ENCODE measurements at places on chromosomes 16 and 17. TPM values are rescaled to one million over a fixed set of nuclear protein-coding genes. Genes with fewer than 3 reads are reported as not detected.
A peak's percentile ranks its signal among the peaks of the same experiment; 100 is the strongest.

The C16orf92 gene
- total RNA-seq = not detected

The TEDC2 gene
- total RNA-seq = 5.7 TPM

The MC1R gene
- 3.1 TPM for total RNA-seq

The MLLT6 gene
- 42.7 TPM for total RNA-seq

GRCh38 chr17:50266384-50267073 is 7.7 kb upstream of the TMEM92 start:
- DNase-seq = peak; percentile 66

GRCh38 chr17:4073983-4074830 is 68.6 kb downstream of the ZZEF1 start:
- peak; percentile 78 for DNase-seq

GRCh38 chr17:78082988-78083387 is 45.6 kb downstream of the TMC6 start:
- no peak for DNase-seq

DNA sequence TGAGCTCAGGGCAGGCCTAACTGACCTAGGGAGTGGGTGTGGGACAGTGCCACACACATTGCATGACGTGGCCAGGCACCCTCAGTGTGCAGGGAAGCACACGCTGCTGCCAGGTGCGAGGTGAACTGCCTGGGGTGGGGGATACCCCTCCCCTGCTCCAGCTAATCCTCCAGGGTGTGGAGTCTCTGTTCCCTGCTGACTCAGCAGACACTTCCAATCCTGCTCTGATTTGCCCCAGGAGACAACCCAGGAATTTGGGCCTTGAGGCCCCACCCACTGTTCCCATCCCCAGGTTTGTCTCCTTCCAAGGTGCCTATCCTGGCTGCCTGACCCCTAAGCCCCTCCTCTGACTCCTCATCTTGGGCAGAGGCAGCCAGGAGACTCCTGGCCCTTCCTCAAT is 10.7 kb downstream of the DLX3 start:
- no peak for DNase-seq

GRCh38 chr17:21029036-21029435 is 13.8 kb downstream of the USP22 start:
- no peak for DNase-seq

DNA sequence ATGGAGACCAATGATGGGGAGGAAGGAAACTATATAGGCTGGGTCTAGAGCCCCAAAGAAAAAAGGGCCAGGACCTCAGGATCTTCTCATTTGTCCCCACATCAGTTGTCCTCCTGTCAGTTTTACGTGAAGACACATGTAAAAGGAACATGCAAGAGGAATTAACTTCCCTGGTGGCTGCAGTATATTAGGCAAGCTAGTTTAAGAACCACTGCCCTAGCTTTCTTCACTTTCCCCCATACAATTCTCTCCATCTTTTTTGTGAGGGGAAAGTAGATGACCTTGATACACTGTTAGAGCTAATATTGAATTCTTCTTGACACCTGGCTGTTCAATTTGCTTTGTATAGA is 2.3 kb downstream of the MAP3K3 start:
- DNase-seq = no peak

GRCh38 chr17:2780256-2780655 is 16.0 kb upstream of the RAP1GAP2 start:
- no peak for DNase-seq

DNA sequence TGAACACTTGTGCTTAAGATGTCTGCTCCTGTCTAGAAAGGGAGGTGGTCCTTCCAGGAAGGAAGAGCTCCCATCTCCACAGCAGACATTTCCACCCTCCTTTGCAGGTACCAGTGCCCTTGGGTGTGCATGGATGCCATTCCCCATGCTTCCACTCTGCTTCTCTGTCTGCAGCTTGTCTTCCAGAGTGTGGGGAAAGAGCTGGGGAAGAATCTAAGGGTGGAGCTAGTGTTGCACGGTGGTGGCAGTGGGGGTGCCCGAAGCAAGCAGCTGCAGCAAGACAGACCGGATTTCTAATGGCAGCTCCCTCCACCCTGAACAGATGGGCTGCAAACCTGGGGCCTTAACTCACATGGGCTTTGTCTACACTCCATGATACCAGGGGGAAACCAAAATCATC is 22.6 kb upstream of the HOXB13 start:
- peak; percentile 60 for DNase-seq

- DNase-seq = peak; percentile 61
Measured at GRCh38 chr16:70692130-70692872, 6.4 kb upstream of the MTSS2 start.

GRCh38 chr17:28398280-28398981 is 7.6 kb downstream of the SLC46A1 start:
- DNase-seq = peak; percentile 42

DNA sequence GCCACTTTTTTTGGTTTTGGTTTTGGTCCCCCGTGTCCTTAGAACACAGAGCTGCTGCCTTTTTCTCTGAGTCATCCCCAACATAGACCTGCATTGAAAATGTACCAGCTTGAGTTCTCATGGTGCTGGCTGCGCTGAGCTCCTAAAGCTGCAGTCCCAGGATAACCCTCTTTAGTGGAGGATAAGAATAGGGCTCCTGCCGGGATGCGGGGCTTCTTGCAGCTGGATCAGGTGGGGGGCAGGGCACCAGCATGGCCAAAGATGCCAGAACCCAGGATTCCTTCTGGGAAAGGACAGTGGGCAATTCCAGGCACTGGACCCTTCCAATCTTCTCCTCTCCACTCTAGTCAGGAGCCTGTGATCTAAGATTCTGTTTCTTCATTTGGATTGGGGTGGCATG is 8.3 kb upstream of the CLUH start:
- no peak for DNase-seq

DNA sequence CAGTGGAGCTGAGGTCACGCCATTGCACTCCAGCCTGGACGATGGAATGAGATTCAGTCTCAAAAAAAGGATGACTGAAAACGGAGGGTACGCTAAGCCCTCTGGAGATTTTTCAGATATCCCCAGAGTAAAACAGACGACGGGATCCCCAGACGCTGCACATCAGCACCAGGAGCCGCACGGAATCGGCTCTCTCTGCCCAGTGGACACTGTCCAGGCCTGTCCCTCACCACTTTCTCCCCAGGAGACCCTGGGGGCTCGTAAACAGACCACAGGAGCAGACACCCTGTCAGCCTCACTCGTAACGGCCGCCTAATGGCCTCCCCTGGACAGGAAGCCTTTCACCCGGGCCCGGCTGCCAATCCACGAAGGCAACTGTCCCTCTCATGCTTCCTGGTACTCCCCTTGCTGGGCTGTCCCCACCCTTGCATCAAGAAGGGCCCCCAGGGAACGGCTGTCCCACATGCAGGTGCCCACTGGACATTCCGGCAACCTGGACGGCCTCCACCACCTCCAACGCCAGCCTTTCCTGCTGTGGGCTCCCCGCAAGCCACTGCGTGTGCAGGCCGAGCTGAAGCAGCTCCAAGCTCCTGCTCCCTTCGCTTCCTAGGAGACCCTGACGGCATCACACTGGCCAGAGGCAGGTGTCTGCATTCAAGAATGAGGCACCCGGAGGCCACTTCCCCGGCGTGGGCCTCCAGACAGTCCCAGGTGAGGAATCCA is 74.3 kb downstream of the TIMM22 start:
- no peak for DNase-seq

- DNase-seq = no peak
Measured at GRCh38 chr17:79970576-79971068, 65.0 kb downstream of the TBC1D16 start.

GRCh38 chr17:15392326-15392741 is 50.9 kb upstream of the TEKT3 start:
- DNase-seq = peak; percentile 76

GRCh38 chr16:17155485-17155884 is 315.3 kb downstream of the XYLT1 start:
- no peak for DNase-seq
